ENCODE measurements at places on chromosomes 12 and 14.

DNA sequence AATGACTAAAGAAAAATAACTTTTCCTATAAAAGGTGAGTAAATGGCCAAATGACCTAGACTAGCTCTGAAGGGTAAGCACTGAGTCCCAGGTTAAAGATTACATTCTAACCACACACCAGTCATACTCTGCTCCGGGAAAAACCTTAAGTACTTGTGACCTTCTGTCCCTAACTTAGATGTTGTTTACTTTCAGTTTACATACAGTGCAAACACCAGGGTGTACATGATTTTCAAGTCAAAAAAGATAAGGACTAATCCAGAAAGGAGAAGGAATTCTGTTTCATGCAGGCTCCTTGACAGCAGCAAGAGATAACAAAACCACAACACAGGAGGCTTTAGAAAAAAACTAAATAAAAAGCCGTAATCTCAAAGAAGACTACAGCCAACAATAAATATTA, 174.2 kb downstream of the PPM1H start:
- no peak for DNase-seq

DNA sequence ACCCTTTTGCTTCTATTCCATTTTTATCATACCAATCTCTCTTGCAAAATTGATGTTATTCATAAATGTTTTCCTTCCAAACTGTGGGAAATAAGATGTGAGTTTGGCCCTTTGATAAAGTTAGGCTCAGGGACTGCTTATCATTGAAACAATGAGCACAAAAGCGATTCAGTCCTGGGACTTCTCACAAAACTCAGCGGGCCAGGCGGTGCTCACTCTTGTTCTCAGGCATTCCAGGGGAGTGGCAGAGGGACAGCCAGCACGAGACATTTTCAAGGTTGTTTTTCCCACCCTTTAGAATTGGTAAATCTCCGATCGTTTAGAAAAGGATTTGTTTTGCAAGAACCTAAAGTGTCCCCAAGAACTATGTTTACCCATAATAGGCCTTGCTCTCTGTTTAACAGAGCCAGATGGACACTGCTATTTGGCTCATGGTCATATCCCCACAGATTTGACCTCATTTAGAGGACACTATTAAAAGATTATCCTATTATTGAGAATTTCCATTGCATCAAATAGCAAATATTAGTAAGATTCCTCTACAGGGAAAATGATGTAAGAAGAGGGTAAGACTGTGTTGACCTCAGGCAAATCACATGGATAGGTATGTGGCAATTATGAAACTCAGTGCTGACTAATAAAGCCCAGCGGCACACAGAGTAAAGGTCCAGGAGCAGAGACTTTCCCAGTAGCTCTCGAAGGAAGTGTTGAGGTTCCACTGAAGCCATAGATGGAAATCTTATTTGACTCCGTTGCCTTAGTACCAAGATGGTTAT, 102.7 kb upstream of the USP44 start:
- DNase-seq, result no peak

DNA sequence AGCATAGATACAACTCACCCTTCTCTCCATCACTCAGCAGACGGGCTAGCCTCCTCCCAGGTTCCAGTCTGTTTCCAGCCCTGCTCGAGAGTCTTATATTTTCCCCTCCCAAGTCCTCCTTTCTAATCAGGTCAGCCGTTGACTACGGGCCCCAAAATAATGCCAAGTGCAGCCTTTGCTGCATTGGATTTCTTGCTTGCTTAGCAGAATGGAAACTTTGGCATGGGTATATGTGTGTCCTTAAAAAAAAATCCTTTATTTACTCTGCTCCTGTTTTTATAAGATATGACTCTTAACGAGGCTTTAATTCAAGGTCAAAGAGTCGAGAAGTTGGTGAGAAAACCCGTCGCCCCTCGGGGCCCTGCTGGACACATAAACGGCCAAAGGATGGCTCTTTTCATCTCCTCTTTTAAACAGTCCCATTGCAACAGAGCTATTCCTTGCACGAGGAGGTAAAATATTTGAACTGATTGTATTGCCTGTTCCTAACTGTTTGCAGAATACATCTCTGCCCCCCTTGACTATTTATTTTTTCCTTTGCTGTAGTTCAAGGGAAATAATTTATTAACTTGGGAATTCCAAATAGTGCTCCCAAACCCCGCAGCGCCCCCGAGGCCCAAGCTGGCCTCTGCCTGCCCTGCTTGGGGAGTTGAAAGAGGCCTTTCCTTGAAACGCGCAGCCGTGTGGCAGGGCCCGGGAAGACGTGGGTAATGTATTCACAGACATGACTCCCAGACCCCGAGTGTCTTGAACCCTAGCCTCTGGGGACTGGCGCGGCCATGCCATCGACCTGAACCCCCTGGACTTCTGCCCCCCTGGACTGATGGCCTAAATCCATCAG, 156.5 kb upstream of the MYL2 start:
- no peak for DNase-seq

DNA sequence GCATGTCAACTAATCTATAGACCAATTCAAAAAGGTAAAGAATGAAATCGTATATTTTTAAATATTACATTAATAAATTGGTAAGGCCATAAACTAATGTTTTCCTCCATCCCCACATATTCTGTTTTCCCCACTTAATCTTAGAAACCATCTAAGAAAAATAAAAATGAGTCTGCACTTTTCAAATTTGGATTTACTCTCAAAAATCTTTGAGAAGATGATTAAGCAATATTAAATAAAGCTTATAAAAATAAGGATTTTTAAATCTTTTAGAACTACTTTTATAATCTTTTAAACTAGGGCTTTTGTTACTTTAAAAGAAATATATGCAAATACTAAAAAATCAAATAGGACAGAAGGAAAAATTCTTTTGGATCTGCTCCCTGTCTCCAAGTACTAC, 10.6 kb upstream of the HAL start:
- DNase-seq, result no peak

- DNase-seq, result no peak
These were observed 222.6 kb downstream of the ADAMTS20 start for GRCh38 chr12:43329375-43329774.

DNA sequence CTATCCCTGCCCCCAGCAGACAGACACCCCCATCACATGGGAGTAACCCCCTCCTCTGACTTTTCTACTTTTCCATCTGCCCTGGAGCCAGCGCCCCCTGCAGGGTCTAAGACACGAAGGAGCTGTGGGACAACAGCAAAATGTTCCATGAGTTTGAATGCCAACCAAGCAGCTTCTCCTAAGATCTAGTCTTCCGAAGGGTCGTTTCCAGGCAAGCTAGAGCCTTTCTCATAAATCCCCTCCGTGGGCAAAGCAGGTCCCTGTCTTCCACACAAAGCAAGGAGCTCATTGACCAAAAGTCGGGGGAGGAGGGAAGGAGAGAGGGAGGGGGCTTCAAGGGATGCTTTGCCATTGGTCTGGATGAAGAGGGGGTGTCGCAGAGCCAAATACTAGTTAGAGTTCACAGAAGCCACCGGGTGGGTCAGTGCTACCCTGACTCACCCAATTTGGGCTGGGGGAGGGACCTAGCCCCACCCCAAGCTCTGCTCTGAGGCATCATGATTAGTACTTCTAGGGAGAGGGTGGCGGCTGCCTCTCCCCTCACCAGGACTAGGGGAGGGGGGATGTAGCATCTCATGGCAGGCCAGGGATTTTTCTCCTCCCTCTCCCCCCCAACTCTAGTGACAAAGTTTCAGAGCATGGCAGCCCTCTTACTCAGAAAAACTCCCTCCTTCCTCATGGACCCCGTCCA, 1.6 kb downstream of the MSI1 start:
- DNase-seq, result no peak

GRCh38 chr14:95257521-95257920, 62.2 kb downstream of the CLMN start:
- DNase-seq, result no peak

- no peak for DNase-seq
These were observed 494 bp downstream of the TMTC3 start for GRCh38 chr12:88142610-88142991.

- peak; percentile 28 for DNase-seq
These were observed 1.3 kb upstream of the ANKRD9 start for GRCh38 chr14:102510616-102511520.

- DNase-seq, result no peak
These were observed 12.3 kb upstream of the KRT73 start for GRCh38 chr12:52630599-52631200.

Data from CD4-positive, alpha-beta T cell treated with Interferon alpha-2 for 1 hour (primary cell).